NCI-H460 (cell line): ENCODE measurements at places on chromosomes 13 and 19. TPM values are rescaled to one million over a fixed set of nuclear protein-coding genes. Genes with fewer than 3 reads are reported as not detected.

The ZNF491 gene
- not detected in 2 replicates for total RNA-seq

The DLEU7 gene
- total RNA-seq = not detected in 2 replicates

The ZNF878 gene
- not detected in 2 replicates for total RNA-seq

The KLK12 gene
- total RNA-seq = not detected in 2 replicates

The JSRP1 gene
- total RNA-seq = not detected in 2 replicates

The PSG7 gene
- total RNA-seq = not detected in 2 replicates

The TRPC4 gene
- total RNA-seq = 0.62 and 1.2 TPM in 2 replicates

The KLF1 gene
- total RNA-seq = 0.52 and 1.3 TPM in 2 replicates

DNA sequence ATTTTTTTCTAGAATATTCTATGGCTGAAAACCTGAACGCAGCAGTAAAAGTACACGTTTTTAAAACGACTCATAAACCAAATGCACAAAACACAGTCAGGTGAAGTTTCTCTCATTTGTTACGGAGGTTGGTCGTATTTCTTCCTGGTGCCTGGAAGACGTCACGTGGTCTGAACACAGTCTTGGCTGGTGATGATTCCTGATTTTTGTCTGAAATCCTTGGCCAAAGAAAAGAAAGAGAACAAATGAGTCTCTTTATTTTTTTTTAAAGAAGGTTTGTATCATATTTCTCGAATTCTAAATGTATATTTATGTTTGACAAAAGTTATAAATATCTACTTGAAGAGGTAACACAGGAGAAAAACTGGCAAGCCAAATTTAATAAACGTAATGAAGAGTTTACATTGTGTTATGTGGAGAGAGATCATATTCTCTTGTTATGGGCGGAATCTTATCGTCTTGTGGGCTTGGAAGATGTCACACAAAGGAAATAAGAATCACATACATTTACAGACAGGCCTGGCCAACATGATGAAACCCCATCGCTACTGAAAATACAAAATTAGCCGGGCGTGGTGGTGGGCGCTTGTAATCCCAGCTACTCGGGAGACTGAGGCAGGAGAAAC is 10.0 kb upstream of the PNMA8A start:
- DNase-seq = no peak

DNA sequence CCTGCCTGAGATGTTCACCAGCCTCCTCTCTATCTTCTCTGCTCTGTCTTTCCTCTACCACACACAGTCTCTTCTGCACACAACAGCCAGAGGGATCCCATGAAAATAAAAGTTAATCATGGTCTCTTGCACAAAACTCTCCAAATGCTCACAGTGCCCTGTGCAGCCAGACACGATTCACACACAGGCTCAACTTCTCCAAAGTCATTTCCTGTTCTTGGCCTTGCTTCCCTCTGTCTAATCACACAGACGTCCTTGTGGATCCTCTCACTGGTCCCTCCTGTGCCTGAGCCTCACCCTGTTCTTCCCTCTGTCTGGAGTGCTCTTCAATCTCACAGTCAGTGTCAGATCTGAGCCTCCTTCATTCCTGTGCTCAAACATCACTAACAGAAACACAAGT is 7.8 kb downstream of the SIGLEC12 start:
- no peak for DNase-seq

GRCh38 chr13:66128692-66129269 is 1101.4 kb downstream of the PCDH9 start:
- DNase-seq = no peak

DNA sequence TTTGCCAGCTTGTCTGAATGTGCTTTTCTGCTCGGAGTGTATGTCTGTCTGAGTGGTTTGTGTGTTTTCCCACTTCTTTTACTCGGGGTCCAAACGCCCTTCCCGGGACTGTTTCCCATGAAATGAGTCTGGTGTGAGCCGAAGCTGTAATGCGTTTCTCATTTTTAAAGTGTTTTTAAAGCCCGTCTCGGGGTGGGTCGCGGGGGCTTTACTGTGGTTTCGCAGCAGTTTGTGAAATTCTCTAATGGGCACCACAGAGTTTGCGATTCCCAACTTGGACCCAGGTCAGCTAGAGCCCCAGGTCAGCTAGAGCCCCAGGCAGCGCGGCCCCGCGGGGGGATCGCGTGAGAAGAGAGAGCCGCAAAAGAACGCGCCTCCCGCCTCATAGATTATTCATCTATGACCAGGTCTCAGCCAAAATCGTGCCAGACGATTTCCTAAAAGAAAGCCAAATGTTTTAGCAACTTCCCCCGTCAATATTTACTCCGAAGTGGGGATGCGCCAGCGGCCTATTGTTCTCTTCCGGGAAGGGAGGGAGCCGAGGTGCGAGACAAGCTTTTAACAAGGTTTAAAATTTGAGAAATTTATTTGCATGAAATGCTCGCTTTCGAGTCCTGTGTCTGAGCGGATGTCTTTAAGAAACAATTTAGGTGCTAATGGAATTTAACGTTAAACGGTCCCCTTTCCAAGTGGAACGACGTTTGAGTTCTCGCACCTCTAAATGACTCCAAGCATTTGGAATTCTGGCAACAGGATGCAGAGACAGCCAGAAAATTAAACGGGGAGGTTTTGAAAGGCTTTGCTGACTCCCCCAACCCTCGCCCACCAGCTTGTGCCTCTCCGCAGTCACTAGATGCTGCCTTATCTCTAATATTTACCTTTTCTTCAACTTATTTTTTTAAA is 2.2 kb downstream of the ZIC2 start:
- DNase-seq = no peak

- DNase-seq = no peak
Measured at GRCh38 chr13:19818223-19818842, 35.6 kb upstream of the PSPC1 start.

DNA sequence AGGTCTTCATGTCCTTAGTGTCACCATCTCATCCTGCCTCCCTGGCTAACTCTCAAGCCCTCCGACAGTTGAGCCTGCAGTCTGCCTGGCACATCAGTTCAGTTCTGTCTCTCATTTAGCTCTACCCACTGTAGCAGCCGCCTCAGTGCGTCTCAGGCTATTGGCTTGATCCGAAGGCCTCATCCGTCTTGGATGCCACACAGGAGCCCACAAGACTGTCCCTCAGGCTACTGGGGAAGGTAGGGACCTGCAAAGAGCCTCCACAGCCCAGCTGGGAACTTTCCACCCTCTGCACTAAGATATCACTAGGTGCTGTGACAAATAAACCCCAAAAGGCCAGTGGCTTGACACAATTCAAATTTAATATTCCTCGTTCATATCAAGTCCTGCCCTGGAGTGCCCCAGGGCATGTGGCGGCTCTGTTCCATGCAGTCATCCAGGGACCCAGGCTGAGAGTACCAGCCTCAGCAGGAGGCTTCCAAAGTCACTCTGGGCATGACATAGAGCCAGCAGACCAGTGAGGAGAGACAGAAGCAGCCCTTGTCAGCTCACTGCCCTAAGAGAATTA is 5.7 kb downstream of the VSTM2B start:
- no peak for DNase-seq

DNA sequence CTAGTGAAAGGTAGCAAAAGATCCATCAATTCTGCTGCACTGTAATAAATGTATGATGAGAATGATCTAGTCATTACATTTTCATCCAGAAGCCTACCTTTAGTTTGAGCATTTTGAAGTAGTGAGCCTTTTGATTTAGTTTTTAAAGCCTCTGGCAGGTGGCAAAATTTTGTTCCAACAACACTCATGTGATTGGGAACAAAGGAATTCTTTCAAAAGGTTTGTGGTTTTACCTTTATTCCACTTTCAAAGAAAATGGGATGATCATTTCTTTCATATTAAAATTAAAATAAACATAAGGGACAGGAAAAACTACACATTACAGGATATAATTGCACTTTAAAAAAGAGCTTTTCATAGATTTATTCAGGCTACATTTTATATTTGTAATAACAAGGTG is 260.2 kb downstream of the DACH1 start:
- no peak for DNase-seq

GRCh38 chr13:75986818-75987217 is 350.7 kb downstream of the LMO7 start:
- DNase-seq = no peak
